H9 (cell line): ENCODE measurements at places on chromosomes 16 and 17. TPM values are rescaled to one million over a fixed set of nuclear protein-coding genes. Genes with fewer than 3 reads are reported as not detected.
A peak's percentile ranks its signal among the peaks of the same experiment; 100 is the strongest.

The COIL gene
- 21.5 and 22.2 TPM in 2 replicates for total RNA-seq

The KRT17 gene
- 1.1 and 1.5 TPM in 2 replicates for total RNA-seq

GRCh38 chr17:50057521-50057991 is 1.6 kb downstream of the ITGA3 start:
- no peak for DNase-seq

DNA sequence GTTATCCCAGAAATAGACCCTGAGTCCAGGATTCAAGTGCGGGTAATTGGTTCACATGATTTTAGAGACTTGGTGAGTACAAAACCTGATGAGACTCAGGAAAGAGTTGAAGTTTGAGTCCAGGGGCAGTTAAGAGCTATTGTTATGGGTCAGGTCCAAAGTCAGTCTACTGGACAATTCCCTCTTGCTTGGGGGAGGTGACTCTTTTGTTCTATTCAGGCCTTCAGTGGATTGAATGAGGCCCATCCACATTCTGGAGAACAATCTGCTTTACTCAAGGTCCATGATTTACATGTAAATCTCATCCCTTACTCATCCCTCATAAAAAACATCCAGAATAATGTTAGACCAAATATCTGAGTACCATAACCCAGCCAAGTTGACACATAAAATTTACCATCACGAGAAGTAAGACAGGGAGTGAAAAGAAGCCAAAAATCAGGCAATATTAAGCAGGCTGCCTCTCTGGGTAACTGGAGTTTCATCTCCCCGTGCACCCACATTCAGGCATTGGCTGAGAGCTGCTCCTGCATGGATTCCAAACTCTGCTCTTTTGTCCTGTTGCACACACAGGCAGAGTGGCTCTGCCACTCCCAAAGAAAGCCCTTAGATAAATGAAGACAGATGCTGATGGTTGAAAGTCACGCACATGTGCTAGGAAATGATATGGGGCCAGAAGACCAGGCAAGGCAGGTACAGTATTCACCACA is 156.0 kb upstream of the SALL1 start:
- no peak for DNase-seq

DNA sequence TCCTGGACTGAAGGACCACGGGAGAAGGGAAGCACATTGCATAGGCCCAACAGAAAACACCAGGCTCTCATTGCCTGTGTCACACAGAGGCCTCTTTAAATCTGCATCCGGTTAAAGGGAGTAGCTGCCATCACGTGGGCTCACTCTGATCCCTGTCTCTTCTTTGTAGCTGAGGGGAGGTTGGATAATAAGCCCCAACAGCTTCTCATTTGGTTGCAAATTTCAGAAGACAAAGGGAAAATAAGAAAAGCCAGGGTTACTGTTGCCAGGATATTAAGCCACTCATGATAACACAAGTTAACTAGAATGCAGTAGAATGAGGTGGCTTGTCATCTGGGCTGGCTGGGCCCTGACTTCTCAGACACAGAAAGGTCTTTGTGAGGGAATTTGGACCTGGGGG is 325.1 kb upstream of the ERCC4 start:
- peak; percentile 71 for DNase-seq

DNA sequence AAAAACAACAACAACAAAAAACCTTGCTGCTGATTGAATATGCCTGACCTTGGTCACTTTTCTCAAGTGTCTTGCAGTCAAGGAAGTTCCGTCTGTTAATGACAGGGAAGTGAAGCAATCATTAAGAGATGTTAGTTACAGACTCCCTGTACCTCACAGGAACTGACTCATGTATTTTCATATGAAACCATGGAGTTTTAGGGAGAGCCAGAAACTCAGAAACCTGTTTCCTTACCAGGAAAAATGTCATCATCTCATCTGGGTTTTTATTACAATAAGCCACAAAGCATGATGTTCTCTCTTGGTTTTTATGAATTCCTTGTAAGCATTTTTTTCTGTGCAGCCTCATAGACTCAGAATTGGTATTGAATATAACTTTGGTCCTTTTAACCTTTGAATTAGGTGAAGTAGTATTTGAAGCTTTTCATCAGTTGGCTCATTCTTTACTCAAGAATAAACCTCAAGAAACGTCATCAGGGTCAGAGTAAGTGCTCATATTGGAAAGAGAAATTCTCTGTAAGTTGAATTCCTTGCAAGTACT is 10.3 kb downstream of the LYRM1 start:
- DNase-seq, result no peak
